ENCODE measurements at places on chromosomes 11 and 22.

DNA sequence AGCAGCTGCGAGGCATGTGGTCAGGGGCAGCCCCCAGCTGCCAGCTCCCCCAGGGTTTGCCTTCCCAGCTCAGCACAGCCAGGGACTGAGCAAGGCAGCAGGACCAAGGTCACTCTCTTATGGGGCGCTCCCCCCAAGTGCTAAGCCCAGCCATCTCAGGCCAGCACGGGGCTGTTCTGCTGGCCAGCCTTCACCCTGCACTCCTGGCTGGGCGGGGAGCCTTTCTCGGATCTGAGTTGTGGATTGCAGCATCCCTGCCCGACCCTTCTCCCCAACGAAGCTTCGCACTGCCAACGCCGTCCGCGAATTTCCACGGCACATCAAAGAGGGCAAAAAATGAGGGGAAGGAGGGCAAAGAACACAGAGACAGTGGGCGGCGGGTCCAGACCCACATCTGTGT lies 42.5 kb upstream of the GAL start:
- DNase-seq = peak; percentile 11

DNA sequence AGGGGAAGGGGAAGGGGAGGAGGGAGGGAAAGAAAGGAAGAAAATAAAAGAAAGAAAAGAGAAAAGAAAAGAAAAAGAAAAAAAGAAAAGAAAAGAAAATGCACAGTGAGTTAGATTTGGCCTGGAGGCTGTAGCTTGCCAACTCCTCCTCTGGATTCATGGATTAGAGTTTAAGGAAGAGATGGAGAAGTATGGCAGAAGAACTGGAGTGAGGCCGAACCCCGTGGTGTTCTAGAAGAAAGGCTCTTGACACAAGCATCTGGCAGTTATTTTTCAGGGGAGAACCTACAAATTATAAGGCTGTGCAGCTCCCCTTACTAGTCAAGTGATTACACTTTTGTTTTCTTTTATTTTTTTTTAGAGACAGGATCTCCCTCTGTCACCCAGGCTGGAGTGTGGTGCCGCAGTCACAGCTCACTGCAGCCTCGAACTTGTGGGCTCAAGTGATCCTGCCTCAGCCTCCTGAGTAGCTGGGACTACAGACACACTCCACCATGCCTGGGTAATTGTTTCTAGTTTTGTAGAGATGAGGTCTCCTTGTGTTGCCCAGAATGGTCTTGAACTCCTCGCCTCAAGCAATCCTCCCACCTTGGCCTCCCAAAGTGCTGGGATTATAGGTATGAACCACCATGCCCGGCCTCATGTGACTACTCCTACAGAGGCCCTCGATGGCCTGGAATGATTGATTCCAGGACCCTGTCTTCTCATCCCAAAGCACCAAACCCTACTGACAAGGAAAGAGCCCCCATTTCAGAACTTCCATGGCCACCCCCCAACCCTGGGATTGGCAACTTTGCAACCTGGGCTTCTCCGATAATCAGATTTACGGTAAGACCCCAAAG lies 19.5 kb downstream of the ZNF74 start:
- no peak for DNase-seq

GRCh38 chr22:37484480-37485394 lies 1.4 kb downstream of the MFNG start:
- peak; percentile 45 for DNase-seq

- DNase-seq = peak; percentile 68
These were observed 8.7 kb upstream of the ANKRD13D start for GRCh38 chr11:67280341-67280787.

DNA sequence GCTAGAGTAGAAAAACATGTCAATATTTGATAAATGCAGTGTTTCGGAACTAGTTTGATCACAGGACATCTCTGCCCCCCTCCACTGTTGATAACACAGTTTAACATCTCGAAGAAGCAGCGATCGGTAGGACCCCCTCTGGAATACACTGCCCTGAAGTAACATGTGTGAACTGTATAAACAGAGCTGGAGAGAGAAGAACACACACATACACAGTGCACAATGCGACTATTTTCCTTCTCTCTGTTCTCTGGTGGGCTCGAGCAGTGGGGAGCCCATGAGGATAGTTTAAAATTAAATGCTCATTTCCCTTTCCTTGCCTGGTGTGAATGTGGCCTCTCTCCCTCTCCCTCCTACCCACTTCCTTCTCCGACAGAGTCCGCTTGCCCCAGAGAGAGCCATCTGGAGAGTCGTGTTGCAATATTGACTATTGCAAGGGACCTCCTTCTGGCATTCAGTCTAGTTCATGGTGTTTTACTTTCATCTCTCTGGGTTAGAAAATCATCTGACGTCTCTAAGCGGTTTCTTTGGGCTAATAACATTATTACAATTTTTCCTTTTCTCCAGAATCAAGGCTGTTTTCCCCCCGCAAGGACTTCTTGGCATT lies 51.6 kb upstream of the BARX2 start:
- no peak for DNase-seq

GRCh38 chr11:35313760-35314153 lies 105.6 kb downstream of the SLC1A2 start:
- no peak for DNase-seq

DNA sequence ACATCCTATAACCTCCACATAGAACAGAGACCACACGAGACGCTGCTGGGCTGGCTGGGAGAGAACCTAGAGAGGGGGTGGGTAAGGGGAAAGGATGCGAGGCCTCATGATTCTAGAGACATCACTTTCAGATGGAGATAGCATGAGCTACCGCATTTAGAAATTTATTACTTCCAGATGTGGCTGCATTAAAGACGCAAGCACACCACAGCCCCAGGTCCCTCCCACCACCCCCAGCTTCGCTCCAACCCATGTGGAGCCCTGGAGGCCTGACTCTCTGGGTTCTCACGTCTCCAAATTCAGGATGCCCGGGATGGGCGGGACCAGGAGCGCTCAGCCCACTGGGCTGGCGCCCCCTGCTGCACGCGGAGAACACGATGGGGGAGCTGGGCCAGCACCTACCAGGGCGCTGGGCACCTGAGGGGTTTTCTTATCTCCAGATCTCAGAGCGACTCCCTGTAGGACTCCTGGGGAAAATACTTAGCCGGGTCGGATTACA lies 13.6 kb downstream of the MRPL21 start:
- peak; percentile 88 for DNase-seq

DNA sequence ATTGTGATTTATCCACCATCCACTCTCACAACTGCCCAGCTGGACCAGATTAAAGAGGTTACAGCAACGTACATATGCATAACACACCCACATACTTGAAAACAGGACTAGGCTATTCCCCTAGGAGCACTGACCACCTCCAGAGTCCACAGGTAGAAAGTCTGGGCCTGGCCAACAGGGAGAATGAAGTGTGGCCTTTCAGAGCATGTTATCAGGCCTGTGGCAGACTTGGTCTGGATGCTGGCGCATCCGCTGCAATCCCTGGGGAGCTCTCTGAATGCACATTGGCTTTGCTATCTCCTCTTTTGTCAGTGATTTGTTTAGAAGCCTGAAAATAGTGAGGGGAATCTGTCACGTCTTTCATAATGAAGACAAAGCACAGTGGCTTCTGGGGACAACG lies 86.7 kb downstream of the C11orf58 start:
- no peak for DNase-seq

- no peak for DNase-seq
These were observed 9.8 kb downstream of the SCN2B start for GRCh38 chr11:118166641-118167040.

DNA sequence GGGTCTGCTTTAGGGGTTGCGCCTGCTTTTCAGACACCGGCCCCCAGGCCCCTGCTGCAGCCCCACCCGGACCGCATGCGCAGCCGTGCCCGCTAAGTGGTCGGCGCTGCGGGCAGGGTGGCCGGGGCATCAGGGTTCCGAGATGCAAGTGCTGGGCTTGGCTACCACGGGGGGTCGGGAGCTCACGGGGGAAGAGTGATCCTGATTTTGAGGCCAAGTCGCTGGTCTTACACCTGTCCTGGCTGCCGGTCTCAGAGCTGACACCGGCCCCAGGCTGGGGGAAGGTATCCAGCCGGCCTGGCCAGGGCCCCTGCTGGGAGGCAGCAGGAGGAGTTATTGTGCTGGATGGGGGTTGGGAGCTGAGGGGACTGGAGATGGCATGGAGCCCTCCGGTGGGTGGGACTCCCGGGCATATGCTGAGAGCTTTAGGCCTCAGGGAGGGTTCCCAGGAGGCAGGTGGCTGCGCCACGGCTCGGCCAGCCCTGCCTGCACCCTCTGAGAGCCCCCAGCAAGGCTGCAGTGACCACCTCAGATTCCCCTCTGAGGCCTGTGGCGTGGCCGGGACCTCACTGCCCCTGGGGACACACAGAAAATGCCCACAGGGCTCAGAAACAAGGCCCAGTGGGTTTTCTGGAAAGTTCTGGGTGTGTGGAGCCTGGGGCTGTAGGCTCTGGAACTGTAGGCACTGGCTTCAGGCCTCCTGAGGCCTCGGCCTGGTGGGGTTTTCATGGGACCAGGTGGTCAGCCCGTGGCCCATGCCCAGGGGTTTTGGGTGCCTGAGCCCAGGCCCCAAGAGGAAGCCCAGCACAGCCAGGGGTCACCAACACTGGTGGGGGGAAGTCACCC lies 4.4 kb upstream of the MUC5AC start:
- peak; percentile 73 for DNase-seq

- peak; percentile 81 for DNase-seq
These were observed 1.5 kb downstream of the TUB start for GRCh38 chr11:8082391-8083087.

DNA sequence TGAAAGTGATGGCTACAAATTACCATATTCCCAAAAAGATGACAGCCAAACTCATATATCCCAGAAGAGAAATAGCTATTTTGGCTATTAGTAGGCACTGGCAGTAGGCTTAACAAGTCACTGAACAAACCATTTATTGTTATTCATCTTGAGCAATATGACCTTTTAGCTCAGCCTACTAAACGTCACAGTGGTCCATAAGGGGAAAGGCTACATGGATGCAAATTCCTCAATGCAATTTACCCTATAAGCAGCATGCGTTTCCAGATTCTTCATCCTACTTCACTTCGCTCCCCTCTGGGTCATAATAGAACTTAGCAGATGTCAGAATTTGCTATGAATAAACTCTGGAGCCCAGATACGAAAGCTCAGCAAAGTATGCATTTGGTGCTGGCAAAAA lies 114.0 kb downstream of the SIK3 start:
- peak; percentile 83 for DNase-seq

- DNase-seq = no peak
These were observed 30.2 kb upstream of the CSTF3 start for GRCh38 chr11:33191467-33191866.

GRCh38 chr11:96161307-96162089 lies 181.5 kb downstream of the MAML2 start:
- peak; percentile 64 for DNase-seq

DNA sequence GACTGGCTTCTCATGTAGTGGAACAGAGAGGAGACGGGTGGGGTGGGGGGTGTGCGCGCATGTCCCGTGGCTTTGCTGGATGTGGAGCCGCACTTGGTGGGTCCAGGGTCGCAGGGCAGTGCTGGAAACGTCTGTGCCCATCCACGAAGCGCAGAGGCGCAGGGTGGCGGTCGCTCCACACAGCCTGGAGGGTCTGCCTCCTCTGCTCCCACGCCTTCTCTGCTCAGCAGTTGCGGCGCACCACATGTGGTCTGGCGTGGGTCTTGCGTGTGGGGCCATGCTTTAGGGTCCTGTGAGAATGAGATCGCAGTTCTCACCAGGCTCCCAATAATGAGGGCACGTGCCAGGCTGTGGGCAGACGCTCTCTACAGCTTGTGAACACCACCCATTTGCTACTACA lies 50.7 kb downstream of the MUC6 start:
- DNase-seq = no peak

GRCh38 chr11:31995525-31996094 lies 95.3 kb upstream of the RCN1 start:
- no peak for DNase-seq

DNA sequence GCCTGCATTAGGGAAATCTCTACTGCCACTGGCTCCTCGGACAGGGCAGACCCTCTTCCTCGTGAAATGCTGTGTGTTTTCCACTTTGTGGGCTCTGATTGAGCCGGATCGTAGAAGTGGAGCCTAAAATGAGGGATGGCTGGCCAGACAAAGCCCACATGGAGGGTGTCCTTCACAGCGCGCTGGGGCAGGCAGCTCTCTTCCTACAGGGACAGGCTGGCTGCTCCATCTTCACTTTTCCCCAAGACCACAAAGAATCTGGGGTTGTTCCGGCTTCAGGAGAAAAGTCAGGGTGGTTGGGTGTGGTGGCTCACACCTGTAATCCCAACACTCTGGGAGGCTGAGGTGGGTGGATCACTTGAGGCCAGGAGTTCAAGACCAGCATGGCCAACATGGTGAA lies 94.9 kb downstream of the MORC2 start:
- DNase-seq = peak; percentile 87

GRCh38 chr11:10072841-10073240 lies 221.2 kb downstream of the SBF2 start:
- no peak for DNase-seq

DNA sequence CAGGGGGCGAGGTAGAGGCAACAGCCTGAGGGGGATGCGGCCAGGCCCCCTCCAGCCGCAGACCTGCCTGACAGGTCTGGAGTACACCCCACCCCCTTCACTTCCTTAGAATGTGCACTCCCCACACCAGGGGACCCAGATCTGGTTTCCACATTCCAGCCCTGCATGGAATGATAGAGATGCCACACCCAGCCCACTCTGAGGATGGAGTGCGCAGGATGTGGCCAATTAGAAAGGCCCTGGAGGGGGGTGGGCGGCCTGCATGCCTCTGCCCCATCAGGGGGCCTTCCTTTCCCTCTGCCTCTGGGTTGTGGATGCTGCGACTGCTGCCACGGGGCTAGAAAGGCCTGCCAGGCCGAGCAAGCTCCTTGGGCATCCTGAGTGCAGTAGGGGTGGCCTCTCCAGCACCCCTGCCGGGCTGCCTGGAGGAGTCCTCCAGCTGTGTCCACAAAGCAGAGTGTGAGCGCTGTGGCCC lies 28.2 kb upstream of the MGAT3 start:
- DNase-seq = no peak

DNA sequence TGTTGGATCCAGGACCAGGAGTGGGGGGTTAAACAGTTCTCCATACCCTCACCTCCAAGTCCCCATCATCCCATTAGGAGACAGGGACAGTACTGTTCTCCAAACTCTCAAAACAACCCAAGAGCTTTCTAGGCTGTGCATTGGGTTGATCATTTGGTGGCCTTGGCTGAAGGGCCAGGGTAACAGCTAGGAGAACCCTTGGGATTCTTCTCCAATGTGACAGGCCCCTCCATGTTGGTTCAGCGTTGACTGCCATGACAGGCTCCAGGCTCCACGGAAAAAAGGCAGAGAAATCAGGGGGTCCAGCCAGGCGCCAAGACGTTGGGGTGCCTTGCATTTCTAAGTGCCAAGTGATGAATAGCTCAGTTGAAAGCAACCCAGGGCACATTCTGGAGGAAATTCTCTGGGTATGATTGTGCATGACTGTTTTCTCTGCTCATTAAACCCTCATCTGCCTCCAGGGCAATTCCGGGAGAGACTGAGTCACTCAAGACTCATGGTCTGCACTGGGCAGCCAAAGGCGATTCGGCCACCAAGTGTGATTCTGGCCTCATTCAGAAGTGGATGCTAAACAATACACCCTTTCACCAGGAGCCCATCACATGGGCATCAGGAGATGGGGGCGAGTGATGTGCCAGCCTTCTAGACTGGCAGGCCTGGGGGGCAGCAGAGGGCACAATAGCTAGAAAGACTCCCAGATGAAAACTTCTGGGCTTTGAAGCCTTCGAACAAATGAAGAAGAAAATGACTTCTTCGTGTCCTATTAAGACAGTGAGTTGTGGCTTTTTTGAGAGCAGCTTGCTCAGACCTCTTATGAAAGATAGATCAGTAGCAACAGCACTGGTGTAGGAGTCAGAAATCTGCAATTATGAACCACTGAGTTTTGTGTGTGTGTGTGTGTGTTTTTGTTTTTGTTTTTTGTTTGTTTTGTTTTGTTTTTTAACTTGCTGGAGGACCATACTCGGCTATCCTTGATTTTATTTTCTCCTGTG lies 27.7 kb downstream of the CD44 start:
- peak; percentile 87 for DNase-seq
